ENCODE measurements at places on chromosomes 5 and 9.

DNA sequence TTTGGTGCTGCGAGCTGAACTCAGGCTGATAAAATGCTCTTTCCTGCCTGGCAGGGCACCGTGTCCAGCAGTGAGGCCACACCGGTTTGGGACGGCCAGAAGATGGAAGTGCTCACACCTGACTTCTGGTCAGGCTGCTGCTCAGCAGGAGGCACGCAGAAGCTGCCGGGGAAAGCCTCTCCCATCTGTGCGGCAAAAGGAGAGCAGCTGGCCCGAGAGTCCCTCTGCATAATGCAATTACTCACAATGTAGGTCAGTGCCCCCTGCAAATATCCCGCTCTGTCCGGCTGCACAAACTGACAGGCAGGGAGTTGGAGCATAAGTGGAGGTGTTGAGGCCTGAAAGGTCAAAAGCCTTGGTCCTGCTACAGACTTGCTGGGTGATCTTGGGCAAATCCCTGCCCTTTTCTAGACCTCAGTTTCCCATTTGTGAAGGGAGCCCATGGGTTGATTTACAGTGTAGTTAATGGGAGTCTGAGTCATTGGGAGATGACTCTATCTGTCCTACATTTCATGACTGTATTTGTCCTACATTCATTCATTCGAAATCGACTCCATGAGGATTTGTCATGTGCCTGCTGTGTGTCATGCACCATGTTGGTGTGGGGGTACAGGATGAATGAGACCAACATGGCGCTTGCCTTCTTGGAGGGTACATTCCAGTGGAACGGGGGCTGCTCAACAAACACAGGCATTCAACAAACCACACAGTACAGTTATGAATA is 61.8 kb upstream of the TBC1D2 start:
- no peak for DNase-seq

GRCh38 chr9:107644733-107645463 is 155.3 kb upstream of the KLF4 start:
- DNase-seq, result no peak

GRCh38 chr5:124001036-124001615 is 489.1 kb downstream of the CSNK1G3 start:
- no peak for DNase-seq

DNA sequence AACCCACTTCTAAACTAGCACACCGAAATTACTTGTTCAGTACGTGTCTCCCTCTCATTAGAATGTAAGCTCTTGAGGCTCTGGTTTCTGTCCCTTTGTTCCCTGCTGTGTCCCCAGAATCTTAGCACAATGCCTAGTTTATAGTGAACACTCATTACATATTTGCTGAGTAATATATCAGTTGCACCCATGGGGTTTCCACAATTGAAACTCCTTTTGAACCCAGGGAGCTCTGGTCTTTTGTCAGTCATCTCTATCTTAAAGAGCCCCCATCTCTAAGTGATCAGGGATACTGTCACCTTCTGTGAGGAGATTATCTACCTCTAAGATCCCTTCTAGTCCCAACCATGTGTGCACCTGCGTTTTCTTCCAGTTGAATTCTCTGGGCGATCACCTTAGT is 12.8 kb downstream of the CAMK4 start:
- DNase-seq, result no peak

DNA sequence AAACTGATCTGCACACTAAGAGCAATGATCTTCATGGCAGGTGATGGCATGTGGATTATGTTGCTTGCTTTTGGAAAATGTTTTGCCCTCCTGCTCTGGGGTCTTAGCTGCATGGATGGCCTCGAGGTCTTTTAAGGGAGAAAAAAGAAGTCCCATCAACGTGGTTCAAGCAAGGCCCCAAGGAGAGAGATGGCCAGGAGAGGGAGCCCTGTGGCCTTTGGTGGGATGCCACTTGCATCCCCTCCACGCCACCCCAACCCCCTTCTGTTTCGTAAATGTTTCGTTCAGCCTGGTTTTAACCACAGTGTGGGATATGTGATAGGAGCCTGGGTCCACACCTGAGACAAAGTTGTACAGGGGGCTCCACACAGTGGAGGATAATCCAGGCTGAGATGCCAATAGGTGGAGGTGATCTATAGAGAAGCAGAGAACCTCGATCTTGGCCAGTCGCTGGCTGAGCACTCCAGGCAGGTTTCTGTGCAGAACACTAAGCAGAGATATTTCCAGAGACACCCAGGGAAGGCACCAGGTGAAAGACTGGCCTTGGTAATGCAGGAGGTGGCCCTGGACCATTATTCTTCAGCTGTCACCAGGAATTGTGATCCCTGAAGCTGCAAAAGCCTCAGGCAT is 25.8 kb upstream of the FRRS1L start:
- no peak for DNase-seq

GRCh38 chr5:176529116-176529740 is 8.0 kb downstream of the RNF44 start:
- no peak for DNase-seq

GRCh38 chr5:77168879-77169244 is 41.6 kb upstream of the PDE8B start:
- no peak for DNase-seq

DNA sequence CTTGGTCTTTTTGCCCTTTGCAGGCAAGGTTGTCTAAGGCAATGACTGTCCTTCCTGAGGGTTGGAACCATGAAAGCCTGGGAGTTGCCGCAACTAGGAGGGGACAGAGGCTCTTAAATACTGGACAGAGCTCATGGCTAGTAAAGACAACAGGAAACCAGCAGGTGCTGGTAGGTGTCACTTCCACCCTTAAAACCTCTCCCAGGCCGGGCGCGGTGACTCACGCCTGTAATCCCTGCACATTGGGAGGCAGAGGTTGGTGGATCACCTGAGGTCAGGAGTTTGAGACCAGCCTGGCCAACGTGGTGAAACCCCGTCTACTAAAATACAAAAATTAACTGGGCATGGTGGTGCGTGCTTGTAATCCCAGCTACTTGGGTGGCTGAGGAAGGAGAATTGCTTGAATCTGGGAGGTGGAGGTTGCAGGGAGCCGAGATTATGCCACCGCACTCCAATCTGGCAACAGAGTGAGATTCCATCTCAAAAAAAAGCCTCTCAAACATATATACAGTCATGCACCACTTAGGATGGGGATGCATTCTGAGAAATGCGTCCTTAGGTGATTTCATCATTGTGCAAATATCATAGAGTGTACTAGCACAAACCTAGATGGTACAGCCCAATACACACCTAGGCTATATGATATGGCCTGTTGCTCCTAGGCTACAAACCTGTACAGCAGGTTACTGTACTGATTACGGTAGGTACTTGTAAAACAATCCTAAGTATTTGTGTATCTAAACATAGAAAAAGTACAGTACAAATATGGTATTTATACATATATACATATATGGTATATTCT is 102.7 kb downstream of the HSPA4 start:
- no peak for DNase-seq

Data from stimulated activated CD4-positive, alpha-beta T cell treated with anti-CD3 and anti-CD28 coated beads, Interleukin-1b, Interleukin-23, amount 100 ng/mL, for 24 hours (primary cell).